Inflammatory macrophage treated with lipopolysaccharide for 1 hour (primary cell): ENCODE measurements at places on chromosomes 16 and 17.

- DNase-seq = no peak
Observed at GRCh38 chr17:3809135-3809534, 8.1 kb upstream of the ITGAE start.

GRCh38 chr17:58492238-58493121 is 4.3 kb upstream of the HSF5 start:
- no peak for DNase-seq

DNA sequence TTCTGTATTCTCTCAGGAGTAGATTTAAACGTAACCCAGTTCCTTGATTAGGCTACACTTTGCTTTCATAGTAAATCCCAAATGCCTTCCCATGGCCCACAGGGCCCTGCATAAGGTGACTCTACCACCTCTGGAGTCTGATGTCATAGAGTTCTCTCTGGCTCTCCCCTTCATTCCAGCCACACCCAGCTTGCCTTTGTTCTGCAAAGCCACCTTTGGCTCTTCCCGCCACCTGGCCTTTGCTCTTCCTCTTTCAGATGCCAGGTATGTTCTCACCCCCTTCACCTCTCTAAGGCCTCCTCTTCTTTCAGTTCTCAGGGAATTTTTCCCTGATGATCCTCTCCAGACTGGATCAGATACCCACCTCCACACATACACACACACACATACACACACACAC is 141.3 kb upstream of the HSBP1 start:
- DNase-seq = no peak

DNA sequence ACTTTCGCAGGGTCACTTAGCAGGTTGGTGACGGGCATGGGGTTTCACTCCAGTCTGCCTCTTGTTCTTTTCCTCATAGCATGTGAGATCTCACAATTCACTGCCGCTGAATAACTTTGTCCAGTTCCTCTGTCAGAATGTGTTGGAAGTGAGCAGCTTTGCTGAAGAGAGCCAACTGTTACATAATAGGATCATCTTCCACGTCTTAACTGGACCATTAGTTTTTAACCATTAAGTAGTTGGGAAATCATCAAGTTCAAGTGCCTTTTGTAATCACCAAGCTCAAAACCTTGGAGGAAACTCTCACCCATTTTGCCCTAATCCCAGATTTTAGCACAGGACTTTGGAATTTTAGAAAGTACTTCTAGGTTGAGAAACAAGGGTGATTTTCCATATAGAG is 290.6 kb downstream of the WWOX start:
- no peak for DNase-seq

GRCh38 chr17:63023049-63023448 is 57.0 kb downstream of the TANC2 start:
- no peak for DNase-seq

DNA sequence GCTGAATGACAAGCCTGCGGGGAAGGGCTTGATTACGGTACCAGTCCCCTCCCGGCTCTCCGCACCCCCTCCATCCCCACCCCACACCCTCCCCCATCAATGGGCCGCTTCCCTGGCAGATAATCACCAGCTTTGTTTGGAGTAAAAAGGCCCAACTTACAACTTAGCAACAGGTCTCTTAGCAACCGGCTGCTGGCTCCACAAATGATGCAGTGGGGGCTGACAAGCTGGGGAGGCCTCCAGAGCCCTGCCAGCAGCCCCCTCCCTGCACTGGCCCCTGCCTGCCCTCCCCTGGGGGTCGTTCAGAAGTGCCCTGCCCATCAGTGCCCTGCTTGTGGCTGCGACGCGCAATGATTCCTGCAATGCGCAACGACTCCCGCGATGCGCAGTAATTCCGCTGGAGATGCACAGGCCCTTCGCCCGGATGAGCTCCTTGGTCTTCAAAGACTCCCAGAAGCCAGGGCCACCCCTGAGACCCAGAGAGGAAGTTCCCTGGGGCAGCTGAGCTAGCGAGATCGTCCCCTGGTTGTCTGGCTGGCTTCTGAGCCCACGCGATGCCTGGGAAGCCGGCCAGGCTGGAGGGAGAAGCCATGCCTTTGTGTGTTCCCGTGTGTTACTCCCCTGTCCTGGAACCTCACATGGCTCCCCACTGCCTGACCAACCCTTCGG is 23.3 kb downstream of the CPNE2 start:
- DNase-seq = no peak

GRCh38 chr16:30924913-30925631 is 1.7 kb downstream of the FBXL19 start:
- no peak for DNase-seq

- DNase-seq = no peak
Observed at GRCh38 chr17:278676-279059, 73.9 kb downstream of the RPH3AL start.

DNA sequence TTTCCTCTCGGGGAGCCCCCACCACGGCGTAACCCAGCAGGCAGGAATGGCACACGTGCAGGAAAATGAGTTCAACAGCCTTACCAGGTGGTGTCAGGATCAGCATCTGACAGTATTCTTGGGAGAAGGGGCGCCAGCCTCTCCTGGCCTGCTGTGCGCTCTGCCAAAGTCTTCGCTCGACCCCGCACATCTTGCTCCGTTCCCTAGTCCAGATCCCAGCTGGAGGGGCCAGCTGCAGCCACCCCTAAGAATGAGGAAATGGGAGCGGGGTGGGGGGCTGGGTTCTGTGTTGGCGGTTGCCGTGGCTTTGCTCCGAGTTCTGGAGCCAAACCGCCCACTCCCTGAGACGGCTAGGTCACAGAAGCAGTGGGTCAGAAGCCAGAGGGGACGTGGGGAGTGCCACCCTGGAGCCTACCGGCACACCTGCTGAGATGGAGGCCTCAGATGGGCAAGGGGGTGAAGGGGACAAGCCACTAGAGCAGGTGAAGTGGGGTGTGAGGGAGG is at the start of gene CHCT1:
Gene CHCT1 (plus strand): TSS at position 328 of the 504 bp plus-strand sequence. CDS start 104 bp downstream, at position 432.
- peak; percentile 28 for DNase-seq

- DNase-seq = no peak
Observed at GRCh38 chr17:48066656-48067055, 18.5 kb downstream of the NFE2L1 start.

GRCh38 chr17:4161192-4161966 is 18.4 kb downstream of the CYB5D2 start:
- no peak for DNase-seq

- DNase-seq = peak; percentile 50
Observed at GRCh38 chr17:31398381-31399311, 7.2 kb downstream of the RAB11FIP4 start.

DNA sequence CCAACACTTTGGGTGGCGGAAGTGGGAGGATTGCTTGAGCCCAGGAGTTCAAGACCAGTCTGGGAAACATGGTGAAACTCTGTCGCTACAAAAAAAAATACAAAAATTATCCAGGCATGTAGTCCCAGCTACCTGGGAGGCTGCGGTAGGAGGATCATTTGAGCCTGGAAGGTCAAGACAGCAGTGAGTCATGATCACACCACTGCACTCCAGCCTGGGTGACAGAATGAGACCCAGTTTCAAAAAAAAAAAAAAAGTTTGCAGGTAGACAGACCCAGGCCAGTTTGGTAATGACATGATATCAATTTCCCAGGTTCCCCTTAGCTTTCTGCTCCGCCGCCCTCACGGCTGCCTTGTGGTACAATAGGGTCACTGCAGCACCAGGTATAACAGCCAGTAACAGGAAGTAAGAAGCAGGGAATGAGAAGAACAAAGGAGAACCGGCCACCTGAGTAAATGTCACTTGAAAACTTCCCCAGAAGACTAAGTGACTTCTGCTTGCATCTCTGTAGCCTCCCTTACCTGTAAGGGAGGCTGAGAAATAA is 201.2 kb upstream of the HSBP1 start:
- no peak for DNase-seq

- no peak for DNase-seq
Observed at GRCh38 chr16:51509336-51509735, 358.3 kb upstream of the SALL1 start.

DNA sequence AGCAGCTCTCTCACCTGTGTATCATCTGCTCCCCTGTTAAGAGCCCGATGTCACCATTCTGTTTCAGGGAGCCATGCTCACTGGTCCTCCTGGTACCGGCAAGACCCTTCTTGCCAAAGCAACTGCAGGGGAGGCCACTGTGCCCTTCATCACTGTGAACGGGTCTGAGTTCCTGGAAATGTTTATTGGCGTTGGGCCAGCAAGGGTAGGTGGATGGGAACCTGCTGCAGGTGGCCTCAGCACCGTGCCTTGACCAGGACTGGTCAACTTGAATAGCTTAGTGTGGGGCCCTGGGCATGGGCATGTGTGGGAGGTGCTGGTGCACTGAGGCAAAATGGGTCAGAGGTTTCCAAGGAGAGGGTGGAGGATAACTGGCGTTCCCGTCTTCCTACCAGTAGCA is 28.5 kb downstream of the DBNDD1 start:
- no peak for DNase-seq

- no peak for DNase-seq
Observed at GRCh38 chr16:88560714-88561484, 9.3 kb upstream of the ZC3H18 start.

- no peak for DNase-seq
Observed at GRCh38 chr17:27571563-27572352, 59.2 kb upstream of the LGALS9 start.

DNA sequence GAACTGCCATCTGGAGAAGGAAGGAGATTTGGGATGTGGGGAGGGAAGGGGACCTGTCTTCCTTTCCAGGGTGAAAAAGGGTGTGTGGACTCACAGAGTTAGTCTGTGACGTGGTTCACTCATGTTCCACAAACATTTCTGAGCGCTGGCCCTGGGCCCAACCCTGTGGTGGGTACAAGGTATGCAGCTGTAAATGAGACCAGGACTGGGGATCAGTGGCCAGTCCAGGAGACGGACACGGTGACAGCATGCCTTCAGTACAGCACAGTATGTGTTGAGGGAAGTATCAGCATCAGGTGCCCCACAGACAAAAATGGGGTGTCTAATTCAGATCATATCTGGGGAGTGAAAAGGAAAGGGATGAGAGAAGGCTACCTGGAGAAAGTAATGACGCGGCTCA is 5.5 kb upstream of the EPX start:
- DNase-seq = no peak

- no peak for DNase-seq
Observed at GRCh38 chr17:16239931-16240330, 22.9 kb downstream of the PIGL start.

DNA sequence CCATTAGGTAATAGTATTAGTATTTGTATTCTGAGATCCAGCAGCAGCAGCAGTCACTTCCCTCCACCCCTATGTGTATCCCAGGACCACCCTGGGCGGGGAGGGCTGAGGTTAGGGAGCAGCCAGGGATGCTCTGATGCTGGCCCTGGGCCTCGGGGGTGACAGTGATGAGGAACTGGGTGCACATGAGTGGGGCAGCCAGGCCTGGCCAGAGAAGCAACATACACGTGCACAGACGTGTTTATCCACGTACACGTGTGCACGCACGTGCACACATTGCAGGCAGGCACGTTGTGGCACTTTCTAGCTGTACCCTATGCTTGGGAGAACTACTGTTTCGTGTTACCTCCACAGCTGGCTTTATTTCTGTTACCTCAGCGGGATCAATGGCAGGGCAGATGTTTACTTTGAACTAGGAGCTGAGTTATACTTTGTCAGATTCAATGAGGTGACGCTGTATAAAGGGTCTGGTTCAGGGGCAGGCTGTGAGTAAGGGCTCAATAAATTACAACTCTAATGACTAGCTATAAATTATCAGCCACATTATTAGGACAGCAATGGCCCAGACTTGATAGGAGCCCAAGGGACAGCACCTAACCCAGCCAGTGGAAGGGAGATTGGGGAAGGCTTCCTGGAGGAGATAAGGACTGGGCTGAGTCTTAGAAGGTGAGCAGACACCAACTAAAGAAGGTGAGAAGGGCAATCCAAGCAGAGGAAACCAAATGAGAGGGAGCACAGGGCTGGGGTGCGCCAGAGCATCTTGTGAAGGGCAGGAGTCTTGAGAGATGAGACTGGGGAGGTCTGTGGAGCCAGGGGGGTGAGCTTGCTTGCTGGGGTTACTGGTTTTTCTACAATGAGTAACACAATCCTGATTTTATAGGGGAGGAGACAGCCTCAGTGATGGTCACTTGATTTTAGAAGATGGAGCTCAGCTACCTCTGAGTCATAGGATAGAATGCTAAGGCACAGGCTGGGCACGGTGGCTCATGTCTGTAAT is 22.4 kb upstream of the CA4 start:
- no peak for DNase-seq

GRCh38 chr17:83117583-83117982 is 38.2 kb downstream of the METRNL start:
- no peak for DNase-seq

DNA sequence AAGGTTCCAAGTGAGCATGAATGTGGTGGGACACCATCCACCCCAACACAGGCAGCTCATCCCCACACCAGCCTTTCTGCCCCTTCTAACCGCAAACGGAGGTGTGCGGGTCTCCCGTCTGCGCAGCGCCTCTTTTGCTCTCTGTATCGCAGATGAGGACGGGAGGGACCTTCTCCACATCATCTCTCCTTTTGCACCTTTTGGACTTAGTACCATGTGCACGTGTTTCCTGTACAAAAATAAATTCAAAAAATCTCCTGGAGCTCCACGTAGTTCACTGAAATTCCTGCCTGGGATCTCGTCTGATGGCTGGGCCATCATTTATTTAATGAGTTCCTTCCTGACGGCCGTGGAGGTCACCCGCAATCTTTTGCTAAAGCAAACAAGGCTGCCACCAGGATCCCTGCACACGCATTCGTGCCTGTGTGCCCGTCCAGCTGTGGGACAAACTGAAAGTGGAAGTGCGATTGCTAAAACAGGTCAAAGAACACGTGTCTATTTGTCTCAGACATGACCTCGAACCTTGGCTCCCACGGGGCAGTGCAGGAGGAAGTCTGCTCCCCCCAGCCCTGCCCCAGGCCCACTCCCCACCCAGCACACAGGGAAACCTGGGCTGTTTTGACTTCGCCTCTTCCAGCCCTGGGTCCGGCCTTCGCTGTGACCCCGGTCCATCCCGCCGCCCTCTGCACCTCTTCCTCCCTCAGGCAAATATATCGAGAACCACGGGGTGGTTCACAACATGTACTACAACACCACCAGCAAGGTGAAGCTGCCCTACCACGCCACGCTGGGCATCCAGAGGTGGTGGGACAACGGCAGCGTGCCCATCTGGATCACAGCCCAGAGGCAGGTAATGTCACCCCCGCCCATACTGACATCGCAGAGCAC is 2.3 kb downstream of the ENPP7 start:
- DNase-seq = peak; percentile 67

GRCh38 chr16:1153480-1154160 is 714 bp downstream of the CACNA1H start:
- no peak for DNase-seq
